ENCODE measurements at places on chromosomes 16 and 17. TPM values are rescaled to one million over a fixed set of nuclear protein-coding genes. Genes with fewer than 3 reads are reported as not detected.
A peak's percentile ranks its signal among the peaks of the same experiment; 100 is the strongest.

- no peak for DNase-seq
Measured at GRCh38 chr17:57925361-57925990, 29.7 kb downstream of the CUEDC1 start.

The CD300LB gene
- 0.17 TPM for total RNA-seq

DNA sequence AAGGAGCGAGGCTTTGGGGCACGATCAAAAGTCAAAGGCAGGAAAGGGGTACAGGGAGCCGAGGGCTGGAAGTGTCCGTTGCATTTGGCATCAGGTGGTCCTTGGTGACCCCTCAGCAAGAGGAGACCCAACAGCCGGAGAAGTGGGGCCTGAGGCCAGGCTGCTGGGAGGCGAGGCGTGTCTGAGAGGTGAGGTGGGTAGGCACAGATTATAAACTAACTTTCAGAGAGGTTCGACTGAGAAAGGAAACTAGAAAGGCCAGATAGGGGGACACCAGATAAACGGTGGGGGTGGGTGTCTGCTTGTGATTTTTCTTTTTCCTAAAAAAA, 3.6 kb downstream of the PECAM1 start:
- no peak for DNase-seq

GRCh38 chr16:27241658-27242057, 26.9 kb downstream of the NSMCE1 start:
- no peak for DNase-seq

- no peak for DNase-seq
Measured at GRCh38 chr17:50797135-50797810, 30.0 kb upstream of the ANKRD40CL start.

GRCh38 chr16:78931678-78932077, 668.9 kb downstream of the MAF start:
- DNase-seq: no peak

The CA5A gene
- total RNA-seq: not detected

DNA sequence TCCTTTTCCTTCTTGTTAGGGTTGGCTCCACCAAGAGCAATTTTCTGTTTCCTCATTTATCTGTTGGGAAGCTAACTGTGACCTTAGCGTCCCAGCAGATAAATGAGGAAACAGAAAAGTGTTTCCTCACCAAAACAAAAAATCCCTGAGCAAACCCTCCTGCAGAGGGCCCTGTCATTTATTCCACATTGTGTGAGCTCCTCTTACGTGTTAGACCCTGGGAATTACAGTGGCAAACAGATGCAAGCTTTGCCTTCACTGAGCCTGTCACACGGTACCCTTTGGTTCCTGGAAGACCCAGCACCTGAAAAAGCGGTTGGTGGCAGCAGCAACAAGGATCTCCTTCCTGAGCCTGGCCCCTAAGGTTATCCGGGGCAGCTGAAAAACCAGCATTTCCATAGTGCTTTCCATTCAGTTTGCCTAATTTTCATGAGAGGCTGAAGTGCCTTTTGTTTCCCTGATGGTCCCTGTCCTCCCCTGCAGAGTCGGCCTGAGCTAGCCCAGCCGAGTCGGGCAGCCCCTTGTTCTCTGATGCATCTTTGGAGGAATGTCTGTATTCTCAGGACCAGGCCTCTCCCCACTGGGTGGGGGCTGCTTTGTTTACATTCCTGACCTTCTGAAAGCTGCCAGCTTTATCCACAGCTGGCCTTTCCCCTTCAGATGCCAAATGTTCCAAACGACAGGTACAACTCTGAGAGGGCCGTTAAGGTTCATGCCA, 34.7 kb downstream of the YPEL2 start:
- DNase-seq: no peak

GRCh38 chr17:40935624-40936023, 1.8 kb downstream of the KRT23 start:
- peak; percentile 19 for DNase-seq

The DNASE1L2 gene
- 3.9 TPM for total RNA-seq

DNA sequence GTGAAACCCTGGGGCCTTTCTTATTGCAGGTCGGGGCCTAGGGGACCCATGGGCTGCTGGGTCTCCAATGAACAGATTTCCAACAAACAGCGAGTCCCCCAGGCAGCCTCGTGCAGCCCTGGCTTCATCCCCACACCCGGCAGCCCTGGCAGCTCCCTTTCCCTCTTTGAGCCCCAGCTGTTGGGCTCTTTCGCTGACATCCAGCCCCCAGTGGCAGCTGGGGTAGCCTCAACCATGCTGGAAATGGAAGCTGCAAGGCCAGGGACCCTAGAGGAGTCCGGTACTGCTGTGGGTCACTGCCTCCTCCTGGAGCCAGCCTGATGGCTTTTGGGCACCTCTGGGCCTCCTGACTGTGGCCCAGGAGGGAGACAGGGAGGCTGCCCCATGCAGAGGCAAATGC, 5.9 kb downstream of the RPUSD1 start:
- DNase-seq: no peak

DNA sequence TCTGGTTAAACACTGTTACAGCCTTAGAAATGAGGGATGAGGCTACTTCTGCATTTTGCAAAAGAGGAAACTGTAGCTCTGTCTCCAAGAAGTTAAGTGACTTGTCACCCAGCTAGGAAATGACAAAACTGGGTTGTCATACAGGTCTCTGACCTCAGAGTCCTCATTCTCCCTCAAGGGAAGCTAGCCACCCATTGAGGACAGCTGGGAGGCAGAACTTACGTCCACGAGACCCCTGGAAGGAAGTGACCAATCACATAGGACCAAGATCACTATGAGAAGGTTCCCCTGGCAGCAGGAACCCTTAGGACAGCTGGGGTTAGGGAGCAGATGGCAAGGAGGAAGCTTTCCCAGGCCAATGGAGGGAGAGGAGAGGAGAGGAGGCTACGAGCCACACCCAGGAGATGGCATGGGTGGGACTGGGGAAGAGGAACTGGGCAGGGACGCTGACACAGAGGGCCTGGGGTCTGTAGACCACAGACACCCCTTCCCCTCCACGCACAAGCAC, 11.2 kb downstream of the METTL22 start:
- no peak for DNase-seq

- DNase-seq: peak; percentile 85
Measured at GRCh38 chr16:17369421-17370222, 101.1 kb downstream of the XYLT1 start.

GRCh38 chr16:71540-72401, 660 bp downstream of the RHBDF1 start:
- DNase-seq: no peak

DNA sequence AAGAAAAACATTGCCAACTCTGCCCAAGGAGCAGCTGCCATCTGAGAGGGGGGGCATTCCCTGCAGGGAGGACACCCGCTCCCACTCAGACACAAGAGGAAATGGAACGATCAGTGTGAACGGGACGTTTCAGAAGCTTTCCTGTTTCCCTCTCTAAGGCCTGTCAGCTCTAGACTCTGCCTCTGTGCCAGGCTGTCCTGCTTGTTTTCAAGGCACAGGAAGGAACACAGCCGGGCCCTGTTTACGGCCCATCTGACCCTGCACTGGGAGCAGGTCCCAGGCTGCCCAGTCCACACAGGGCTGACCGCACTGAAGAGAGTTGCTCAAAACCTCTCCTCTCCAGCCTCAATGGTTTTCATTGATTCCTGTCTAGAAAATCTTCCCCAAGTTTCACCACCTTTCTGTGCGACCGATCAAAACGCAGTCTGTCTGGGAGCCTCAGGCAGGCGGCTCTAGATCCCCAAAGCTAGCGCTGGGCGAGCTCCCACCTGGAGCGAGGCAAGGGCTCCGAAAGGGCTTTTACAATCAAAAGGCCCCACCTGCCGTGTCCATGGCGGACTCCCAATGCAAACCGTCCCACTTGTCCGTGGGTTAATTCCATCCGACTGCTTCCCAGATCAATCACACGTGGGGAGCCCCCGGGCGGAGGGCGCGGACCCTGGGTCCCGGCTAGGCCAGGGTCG, 1.5 kb downstream of the PIEZO1 start:
- DNase-seq: no peak

GRCh38 chr16:67928561-67929364, 2.9 kb downstream of the CTRL start:
- DNase-seq: peak; percentile 72

The KRTAP1-3 gene
- not detected for total RNA-seq

- no peak for DNase-seq
Measured at GRCh38 chr17:62739645-62740388, 68.3 kb downstream of the MARCHF10 start.

The OR1A1 gene
- total RNA-seq: not detected

DNA sequence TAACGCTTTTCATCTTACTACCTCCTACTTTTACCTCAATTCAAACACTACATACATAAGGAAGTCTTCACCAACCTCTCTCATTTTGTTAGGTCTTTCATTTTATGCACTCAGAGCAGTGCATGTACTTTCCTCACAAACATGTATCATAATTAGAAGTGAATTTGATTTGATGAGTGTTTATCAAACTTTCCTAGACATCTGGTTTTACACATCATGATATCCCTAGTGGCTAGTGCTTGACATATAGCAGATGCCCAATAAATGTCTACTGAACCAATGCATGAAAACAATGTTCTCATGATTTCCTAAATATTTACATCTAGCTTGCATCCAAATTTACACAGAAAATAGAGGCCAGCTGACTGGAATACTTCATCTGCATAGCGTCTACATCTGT, 323.4 kb upstream of the KIF2B start:
- DNase-seq: no peak

DNA sequence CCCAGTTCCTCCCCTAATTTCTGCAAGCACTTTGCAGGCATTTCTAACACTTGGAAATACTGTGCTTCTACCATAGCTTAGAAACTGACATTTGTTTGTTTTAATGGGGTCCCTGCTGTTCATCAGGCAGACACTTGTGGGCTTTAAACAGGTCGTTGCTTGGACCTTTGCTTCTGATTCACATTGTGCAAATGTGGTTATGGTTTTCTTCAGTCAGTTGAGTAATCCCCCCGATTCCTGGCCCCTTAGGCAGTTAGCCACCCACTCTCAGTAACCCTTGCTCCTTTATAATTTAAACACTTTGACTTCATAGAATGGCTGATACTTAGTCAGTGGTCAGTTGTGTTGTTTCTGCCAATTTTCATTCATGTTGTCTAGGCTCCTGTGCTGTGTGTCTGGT, 39.4 kb downstream of the SLC47A1 start:
- no peak for DNase-seq

DNA sequence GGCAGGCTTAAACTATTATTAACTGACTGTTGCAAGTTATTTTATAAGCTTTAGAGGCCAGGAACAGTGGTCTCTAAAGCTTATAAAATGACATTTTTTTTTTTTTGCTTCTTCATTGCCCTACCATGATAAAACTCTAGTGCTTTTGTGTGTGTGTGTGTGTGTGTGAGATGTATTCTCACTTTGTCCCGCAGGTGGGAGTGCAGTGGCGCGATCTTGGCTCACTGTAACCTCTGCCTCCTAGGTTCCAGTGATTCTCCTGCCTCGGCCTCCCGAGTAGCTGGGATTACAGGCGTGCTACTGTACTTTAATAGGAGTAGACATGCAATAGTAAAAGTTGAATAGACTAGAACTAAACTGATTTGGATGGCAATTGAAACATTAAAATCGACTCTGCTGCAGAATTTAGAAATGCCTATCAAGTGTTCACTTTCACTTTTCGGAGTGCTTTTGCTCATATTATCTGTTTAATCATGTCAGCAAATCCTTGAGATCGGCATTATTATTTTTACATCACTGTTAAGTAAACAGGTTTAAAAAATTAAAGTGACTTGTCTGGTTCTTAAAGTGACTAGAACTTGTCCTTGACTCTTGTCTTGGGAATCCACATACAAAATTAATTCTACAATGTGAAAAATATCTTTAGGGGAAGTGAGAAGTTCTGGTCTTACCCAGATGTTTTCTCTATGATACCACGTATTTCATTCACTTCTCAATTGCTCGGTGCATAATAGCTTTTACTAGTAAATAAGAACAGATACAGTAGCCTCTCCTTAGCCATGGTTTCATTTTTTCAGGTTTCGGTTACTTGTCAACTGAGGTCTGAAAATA, 8.4 kb upstream of the PCTP start:
- DNase-seq: no peak

DNA sequence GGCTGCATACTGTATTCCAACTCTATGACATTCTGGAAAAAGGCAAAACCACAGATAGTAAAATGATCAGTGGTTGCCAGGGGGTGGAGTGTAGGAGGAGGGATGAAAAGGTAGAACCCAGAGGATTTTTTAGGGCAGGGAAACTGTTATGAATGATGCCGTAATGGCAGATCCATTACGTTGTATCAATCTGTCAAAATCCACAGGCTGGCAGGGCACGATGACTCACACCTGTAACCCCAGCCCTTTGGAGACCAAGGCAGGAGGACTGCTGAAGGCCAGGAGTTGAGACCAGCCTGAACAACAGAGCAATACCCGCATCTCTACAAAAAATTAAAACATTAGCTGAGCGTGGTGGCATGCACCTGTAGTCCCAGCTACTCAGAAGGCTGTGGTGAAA, 91.8 kb downstream of the RMI2 start:
- DNase-seq: no peak

DNA sequence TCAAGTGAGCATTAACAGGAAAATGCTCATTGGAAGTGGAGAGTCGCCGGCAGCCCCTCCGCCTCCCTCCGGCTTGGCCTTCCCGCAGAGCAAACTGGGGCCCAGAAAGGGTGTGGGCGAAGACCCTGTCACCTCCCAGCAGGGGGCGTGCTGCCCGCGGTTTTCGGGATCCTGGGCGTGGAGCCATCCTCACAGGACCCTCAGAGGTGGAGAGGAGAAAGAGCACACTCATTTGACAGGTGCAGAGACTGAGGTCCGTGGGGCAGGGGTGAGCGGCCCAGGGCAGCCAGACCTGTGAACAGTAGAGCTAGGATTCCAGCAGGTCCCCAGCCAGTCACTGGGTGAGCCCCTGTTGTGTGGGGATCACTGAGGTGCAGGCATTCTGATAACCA, 1002.9 kb downstream of the KCNJ18 start:
- no peak for DNase-seq

The XYLT1 gene
- 48.5 TPM for total RNA-seq

DNA sequence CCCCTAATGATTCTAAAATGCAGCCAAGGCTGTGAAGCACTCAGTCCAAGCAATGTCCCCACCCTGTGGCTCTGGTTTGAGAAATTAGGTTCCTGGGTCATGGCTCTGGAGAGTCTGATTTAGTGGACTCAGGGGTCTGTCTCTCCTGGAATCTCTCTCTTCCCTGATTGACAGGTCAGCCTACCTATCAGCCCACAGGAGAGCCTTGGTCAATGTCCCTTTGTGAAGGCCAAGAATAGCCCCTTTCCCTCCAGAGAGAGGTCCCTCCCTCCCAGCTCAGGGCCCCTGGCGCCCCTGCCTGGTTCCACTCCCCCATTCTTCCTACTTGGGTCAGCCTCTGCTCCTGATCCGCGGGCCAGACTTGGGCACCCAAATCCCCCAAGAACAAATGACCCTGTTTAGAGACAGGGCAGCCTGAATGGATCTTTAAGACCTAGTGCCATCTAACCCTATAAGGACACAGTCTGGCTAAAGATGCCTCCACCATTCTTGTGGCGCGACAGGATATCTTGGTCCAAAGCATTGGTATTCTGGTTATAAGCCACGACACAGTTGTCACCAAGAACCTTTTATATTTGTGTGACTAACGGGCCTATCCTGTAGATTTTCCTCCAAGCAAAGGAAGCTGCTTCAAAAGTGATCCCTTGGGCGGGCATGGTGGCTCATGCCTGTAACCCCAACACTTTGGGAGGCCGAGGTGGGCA, 38.3 kb upstream of the PRSS54 start:
- DNase-seq: no peak

The MLX gene
- total RNA-seq: 73.7 TPM

All from CD4-positive, alpha-beta memory T cell (primary cell).